ENCODE measurements at places on chromosomes 4 and X.

GRCh38 chr4:137521053-137521452 is 11.2 kb downstream of the PCDH18 start:
- DNase-seq = no peak

GRCh38 chr4:183635321-183635720 is 23.7 kb downstream of the RWDD4 start:
- no peak for DNase-seq

DNA sequence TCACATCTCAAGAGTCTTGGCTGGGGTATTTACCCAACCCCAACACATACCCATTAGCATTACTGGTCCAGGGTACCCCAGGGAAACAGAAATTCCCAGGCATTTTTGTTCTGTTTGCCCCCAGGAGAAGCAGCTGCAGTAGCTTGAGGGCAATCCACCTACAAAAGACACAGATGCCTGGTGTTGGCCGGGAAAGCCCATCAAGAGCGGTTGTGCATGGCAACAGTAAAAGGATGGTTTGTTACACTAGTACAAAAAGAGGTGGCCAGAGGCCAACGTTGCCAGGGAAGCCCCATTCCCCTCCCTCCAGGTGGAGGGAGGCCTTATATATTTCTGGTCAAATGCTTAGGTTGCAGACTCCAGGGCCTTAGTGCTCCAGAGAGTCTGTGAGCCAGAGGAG is 637.8 kb downstream of the BCOR start:
- DNase-seq = no peak

- no peak for DNase-seq
These were observed 79.4 kb downstream of the ABLIM2 start for GRCh38 chr4:8079031-8079885.

GRCh38 chr4:159160242-159160641 is 57.4 kb downstream of the RAPGEF2 start:
- DNase-seq = no peak

DNA sequence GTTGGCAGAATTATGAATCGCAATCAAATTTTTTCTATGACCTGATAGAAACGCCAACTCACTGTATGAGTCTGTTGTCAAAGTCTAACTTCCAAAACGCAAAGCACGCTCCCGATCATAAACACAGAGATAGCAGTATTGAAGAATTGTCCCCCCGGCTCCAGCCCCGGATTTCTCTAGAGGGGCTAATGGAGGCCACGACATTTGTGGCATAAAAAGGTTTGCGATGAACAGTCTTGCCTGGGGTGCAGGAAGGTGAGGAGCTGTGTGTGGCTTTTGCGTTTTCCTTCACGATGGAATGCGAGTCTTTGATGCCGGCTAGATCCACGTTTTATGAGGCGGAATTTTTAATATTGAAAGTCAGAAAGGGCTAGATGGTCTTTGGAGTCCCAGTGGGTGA is 183.0 kb downstream of the CRLF2 start:
- no peak for DNase-seq

DNA sequence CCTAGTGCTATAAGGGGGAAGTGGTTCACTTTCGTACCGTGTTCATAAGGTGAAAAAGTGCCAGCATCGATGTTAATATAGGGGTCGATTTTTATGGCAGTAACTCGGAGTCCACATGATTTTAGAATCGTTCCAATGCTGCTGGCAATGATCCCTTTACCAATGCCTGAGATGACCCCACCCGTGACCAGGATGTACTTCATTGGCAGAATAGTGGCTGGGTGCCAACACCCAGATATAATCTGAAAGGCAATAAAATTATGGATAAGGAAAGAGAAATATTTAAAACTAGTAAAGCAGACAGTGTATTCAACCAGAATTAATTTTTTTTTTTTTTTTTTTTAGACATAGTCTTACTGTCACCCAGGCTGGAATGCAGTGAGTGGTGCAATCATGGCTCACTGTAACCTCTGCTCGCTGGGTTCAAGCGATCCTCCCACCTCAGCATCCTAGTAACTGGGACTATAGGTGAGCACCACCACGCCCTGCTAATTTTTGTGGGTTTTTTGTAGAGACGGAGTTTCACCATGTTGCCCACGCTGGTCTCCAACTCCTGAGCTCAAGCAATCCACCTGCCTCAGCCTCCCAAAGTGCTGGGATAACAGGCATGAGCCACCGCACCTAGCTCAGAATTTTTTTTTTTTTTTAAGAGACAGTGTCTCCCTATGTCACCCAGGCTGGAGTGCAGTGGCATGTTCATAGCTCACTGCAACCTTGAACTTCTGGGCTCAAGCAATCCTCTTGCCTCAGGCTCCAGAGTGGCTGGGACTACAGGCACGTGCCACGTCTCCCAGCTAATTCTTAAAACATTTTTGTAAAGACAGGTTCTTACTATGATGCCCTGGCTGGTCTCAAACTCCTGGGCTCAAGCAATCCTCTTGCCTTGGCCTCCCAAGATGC is 9.5 kb downstream of the CTPS2 start:
- no peak for DNase-seq

GRCh38 chr4:143377611-143378099 is 41.0 kb downstream of the GAB1 start:
- no peak for DNase-seq

- no peak for DNase-seq
These were observed 1.5 kb downstream of the OPHN1 start for GRCh38 chrX:68431836-68432235.

- DNase-seq = no peak
These were observed 3.7 kb downstream of the GPRIN3 start for GRCh38 chr4:89303814-89304388.

- DNase-seq = no peak
These were observed 434.8 kb downstream of the MAPK10 start for GRCh38 chr4:85925071-85925470.

GRCh38 chr4:78654807-78655206 is 103.2 kb downstream of the ANXA3 start:
- no peak for DNase-seq

- DNase-seq = no peak
These were observed 107.6 kb downstream of the CDS1 start for GRCh38 chr4:84690481-84690880.

DNA sequence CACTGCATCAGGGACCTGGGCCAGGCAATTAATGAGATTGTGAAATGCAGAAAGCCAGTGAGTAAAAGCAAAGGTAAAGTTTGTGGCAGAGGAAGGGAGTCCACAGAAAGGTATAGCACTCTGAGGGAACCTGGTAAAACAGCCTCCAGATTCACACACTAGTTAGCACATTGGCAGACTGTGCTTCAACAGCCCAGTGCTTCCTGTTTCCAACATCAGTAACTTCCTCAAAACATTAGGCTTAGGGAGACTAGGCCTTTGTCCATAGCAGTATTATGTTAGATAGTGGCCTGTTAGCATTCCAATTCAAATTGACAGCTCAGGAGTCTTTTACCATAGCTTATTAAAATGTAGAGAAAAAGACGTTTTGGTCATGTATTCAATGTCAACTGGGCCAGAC is 582.6 kb upstream of the ACTRT1 start:
- no peak for DNase-seq

DNA sequence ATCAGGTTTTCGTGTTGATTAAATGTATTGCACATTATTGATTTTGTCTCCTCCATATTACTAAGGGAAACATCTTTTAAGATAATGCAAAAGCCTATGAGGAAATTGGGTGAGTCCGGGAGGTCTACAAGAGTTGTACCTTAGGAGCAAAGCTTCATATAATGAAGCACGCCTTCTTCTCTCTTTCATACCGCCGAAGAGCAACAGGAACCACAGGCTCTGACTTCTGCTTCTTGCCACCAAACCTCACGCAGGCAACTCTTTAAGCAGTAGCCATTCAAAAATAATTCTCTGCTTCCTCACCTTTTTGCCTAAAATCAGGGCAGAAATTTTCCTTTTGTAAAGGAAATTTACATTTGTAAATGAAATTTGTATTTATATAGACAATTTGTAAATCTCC is 139.6 kb downstream of the SPRY1 start:
- DNase-seq = no peak

DNA sequence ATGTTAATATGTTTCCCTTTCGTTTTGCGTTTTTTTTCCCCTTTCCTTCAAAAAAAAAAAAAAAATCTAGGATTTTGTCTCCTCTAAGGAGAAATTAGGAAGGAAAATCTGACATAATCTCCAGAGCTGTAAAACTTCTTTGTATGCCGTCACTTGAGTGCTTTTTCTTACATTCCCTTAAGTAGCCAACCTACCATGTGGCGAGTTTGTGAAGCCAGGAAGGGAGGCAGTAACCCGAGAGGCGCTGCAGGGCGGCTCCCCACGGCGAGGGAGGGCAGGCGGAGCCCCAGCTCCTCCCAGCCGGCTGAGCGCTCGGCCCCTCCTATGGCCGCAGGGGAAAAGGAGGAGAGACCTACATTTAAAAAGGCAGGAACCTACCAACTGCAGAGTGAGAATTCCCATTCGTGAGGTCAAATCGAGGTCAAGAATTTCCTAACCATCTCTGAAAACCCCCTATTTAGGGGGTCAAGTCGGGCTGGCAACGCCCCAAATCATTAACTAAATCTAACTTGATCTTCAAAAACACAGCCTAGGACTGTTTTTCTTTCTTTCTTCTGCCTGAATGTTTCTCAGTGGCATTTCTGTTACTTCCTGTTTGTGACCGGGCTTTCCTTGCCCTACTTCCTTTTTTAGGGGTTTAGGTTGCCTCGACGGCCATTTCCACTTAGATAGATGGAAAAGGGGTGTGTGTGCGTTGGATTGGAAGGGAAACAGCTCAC is 345.1 kb upstream of the KLF3 start:
- DNase-seq = peak; percentile 61

DNA sequence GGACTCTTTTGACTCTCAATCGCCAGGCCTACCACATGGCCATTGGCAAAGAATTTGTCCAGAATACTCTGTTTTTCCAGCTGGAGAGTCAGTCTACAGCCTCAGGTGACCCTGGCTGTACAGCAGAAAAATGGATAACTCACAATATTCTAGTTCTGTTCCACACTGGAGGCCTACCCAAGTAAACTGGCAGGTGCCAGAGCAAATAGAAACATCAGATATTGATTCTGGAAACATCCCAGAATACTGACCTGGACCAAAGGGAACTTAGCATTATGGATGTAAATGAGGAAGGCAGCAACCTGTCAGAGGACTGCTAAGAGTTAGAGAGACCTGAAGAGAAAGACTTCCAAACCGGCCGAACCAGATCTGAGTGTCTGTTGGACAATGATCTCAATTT is 147.9 kb upstream of the SMAD1 start:
- DNase-seq = no peak

- DNase-seq = no peak
These were observed 62.1 kb downstream of the DCX start for GRCh38 chrX:111349934-111350333.

DNA sequence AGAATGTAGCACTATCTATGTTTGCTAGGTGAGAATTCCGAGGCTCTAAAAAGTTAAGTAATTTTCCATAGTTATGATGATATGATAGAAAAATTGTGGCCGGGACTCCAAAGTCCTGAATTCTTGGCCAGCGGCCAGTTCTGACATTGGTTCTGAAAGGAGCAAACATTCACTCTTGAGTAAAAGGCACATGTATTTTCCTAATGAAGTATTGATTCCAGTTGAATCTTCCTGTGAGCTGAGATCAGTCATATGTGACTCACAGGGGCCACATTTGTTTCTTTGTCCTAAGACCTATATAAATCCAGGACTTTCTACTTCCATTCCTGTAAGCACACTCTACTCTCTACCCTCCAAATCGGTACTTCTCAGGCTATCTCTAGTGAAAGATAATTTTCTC is 349.9 kb downstream of the BMPR1B start:
- no peak for DNase-seq

DNA sequence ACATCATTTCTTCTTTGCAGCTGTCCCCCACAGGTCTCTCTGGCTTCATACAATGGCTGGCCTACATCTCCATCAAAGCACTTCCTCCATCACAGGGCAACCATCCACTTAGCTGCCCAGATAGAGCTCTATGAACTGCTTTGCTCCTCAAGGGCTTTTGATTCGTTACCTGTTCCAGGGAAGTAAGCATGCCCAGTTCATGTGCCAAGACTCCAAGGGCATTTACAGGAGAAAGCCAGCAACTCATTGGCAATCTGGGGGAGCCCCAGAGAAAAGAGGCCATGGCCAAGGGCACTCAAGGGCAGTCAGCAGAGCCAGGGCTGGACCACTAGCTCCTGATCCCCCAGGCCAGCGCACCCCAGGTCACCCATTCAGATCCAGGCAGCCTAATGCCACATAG is 24.5 kb upstream of the ZNF185 start:
- no peak for DNase-seq

GRCh38 chr4:36304138-36304681 is 22.8 kb downstream of the DTHD1 start:
- no peak for DNase-seq

DNA sequence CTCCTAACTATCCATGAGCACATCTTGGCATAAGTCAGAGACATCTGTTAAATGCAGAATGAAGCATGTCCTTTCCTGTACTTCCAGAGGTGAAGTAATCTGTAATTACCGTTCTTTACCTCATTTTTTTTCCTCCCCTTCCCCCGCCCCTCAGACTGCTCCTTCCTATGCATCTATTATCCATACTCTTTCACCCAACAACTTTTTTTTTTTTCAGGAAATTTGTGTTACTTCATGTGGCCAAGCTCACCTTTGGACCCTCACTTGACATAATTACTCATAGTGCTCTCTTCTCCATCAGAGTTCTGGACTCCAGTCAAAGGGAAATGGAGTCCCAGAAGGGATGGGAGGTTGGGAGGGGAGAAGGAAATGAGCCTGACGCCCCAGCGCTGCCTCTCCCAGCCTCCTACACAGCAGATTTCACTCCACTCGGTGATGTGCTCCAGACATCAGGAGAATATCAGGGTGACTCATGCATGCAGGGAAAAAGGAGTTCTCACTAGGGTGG is 568.8 kb downstream of the STIM2 start:
- DNase-seq = no peak

GRCh38 chrX:49184294-49185281 is 1.6 kb downstream of the PRICKLE3 start:
- DNase-seq = peak; percentile 12

- DNase-seq = no peak
These were observed 296.2 kb downstream of the PDHA2 start for GRCh38 chr4:96136056-96136455.

DNA sequence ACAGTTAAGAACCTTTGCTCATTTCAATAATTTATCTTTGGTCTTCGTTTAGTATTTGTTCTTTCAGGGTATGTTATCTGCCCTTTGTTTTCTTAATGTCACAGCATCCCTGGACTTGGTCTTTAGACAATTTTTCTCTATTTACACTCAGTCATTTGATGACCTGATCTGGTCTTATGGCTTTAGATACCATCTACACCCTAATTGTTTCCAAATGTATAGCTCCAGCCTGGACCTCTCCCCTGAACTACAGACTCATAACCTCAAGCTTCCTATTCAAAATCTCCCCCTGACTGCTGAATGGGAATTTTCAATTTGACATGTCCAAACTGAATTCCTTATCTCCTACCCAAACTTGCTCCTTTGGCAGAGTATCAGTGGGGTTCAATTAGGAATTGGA is 3.7 kb upstream of the SUPT20HL2 start:
- DNase-seq = no peak

GRCh38 chrX:125219852-125220251 is 99.8 kb upstream of the TEX13C start:
- DNase-seq = no peak

- DNase-seq = no peak
These were observed 285.3 kb upstream of the RASGEF1B start for GRCh38 chr4:81756973-81757372.
